Body of pancreas (tissue), 4 donors: ENCODE measurements at places on chromosomes 11 and 22. TPM values are rescaled to one million over a fixed set of nuclear protein-coding genes. Genes with fewer than 3 reads are reported as not detected.
A peak's percentile ranks its signal among the peaks of the same experiment; 100 is the strongest.

TECTA gene
- 5.9 TPM for total RNA-seq

DUSP8 gene
- total RNA-seq: 19.1 TPM

SESN3 gene
- 11.4 TPM for total RNA-seq

TNRC6B gene
- 25.2 TPM for total RNA-seq

CACNA1I gene
- total RNA-seq: 0.33 TPM

DKK3 gene
- 25.9 TPM for total RNA-seq

MRPL17 gene
- 19.4 TPM for total RNA-seq

SLC15A3 gene
- 2.0 TPM for total RNA-seq

- no peak overlapping the region for H3K4me3 ChIP-seq
- no peaks in the 10 kb centered on the region for H3K36me3 ChIP-seq
- no peaks in the 10 kb centered on the region for H3K27me3 ChIP-seq
- DNase-seq: peak; percentile 98
- peaks cover 21% of the 10 kb centered on the region for H3K4me1 ChIP-seq
- peak overlapping the region; percentile 90 for H3K27ac ChIP-seq
Observed at GRCh38 chr22:24894220-24894975, 52.1 kb downstream of the LHFPL7 start.

DNA sequence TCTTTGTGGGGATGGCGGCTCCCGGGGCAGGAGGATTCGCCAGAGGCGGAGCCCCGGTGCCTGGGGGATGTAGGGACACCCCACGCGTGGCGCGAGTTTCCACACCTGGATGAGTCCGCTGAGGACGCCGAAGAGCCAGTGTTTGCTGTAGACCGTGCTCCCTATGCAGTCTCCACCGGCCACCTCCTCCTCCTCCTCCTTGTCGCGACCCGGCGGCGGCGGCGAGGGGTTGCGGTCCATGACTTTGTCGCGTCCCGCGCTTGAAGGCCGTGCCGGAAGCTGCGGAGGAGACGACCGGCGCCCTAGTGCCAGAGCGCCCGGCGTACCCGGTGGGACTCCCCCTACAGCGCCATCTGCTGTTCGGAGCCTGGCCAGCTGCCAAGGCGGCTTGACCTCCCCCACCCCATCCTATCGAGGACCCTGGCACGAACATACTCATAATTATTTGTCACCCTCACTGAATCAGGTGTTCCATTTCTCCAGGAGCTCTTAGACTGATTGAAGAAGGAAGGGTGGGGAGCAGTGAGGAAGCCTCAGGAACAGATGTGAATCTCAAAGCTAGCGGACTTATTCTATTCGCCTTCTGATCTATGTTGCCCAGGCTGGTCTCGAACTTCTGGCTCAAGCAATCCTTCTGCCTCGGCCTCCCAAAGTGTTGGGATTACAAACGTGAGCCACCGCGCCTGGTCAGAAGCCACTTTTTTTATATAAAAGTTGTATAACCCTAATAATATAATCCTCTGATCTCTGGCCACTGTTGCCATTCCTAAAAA is at the start of gene SAAL1:
SAAL1 (minus strand) TSS at position 281 of the 773 bp plus-strand sequence; CDS start at position 240, 41 bp downstream.
- no peaks in the 10 kb centered on the region for H3K27me3 ChIP-seq
- peak; percentile 91 for DNase-seq
- H3K36me3 ChIP-seq: peaks cover 2% of the 10 kb centered on the region
- H3K27ac ChIP-seq: peak within 1 kb of the TSS; percentile 31

GRCh38 chr11:85748455-85748891 is 62.5 kb downstream of the SYTL2 start:
- H3K27me3 ChIP-seq: no peaks in the 10 kb centered on the region
- DNase-seq: no peak
- no peaks in the 10 kb centered on the region for H3K36me3 ChIP-seq
- H3K27ac ChIP-seq: no peak overlapping the region

GRCh38 chr11:13667795-13668101 is 720 bp upstream of the FAR1 start:
- H3K4me1 ChIP-seq: peaks cover 33% of the 10 kb centered on the region
- peak overlapping the region; percentile 94 for H3K27ac ChIP-seq
- no peaks in the 10 kb centered on the region for H3K27me3 ChIP-seq
- no peak for DNase-seq
- peak overlapping the region; percentile 54 for H3K4me3 ChIP-seq

DNA sequence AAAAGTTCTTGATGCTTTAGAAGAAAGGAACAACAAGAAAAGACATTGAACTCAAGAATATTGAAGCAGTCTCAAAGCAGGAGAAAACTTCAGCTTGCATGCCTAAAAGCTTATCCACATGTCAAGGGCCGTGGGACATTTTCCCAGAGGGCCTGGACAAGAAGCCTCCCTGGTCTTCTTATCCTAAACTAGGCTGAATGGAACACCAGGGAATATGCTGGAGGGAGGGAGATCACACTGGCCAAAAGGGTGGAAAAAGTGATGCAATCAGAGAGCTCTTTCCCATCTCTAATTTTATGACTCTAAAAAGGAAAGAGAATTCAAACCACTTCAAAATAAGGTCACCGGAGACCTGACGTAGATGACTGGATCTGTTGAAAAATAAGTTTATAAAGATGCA is 107.2 kb downstream of the MPPED2 start:
- no peak overlapping the region for H3K27ac ChIP-seq
- H3K4me1 ChIP-seq: no peaks in the 10 kb centered on the region
- no peak for DNase-seq
- H3K36me3 ChIP-seq: no peaks in the 10 kb centered on the region
- H3K27me3 ChIP-seq: no peaks in the 10 kb centered on the region

GRCh38 chr22:24323695-24324094 is 53.1 kb downstream of the SPECC1L start:
- peak overlapping the region; percentile 19 for H3K27ac ChIP-seq
- no peaks in the 10 kb centered on the region for H3K36me3 ChIP-seq
- no peaks in the 10 kb centered on the region for H3K27me3 ChIP-seq
- no peak for DNase-seq
- H3K4me1 ChIP-seq: peaks cover 26% of the 10 kb centered on the region

DNA sequence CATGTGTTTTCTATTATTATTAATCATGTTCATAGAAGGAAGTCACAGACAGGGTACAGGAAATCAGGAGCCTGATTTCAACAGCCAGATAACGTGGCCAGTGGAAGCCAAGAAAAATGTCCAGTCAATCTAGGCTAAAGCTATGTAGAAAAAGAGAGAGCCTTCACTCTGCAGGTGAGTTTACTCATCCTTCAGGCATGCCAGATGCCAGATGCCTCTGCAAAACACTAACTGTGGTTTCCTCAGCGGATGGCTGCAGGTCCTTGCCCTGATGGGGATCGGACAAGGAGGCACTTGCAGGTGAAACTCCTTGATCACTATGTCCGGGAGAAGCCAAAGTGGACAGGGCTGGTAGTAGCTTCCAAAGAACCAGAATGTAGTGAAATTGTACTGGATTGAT is 962.3 kb upstream of the RAG2 start:
- no peak overlapping the region for H3K27ac ChIP-seq
- no peaks in the 10 kb centered on the region for H3K4me1 ChIP-seq
- no peak for DNase-seq
- no peaks in the 10 kb centered on the region for H3K36me3 ChIP-seq
- H3K4me3 ChIP-seq: no peak overlapping the region

- H3K4me1 ChIP-seq: no peaks in the 10 kb centered on the region
- H3K4me3 ChIP-seq: no peak overlapping the region
- DNase-seq: no peak
- no peaks in the 10 kb centered on the region for H3K27me3 ChIP-seq
- H3K36me3 ChIP-seq: no peaks in the 10 kb centered on the region
Observed at GRCh38 chr11:134554106-134554505, 142.1 kb upstream of the B3GAT1 start.

- H3K4me1 ChIP-seq: peaks cover 14% of the 10 kb centered on the region
- H3K36me3 ChIP-seq: no peaks in the 10 kb centered on the region
- no peak overlapping the region for H3K4me3 ChIP-seq
Observed at GRCh38 chr22:27317096-27317495, 484.5 kb downstream of the MN1 start.

- no peak for DNase-seq
- H3K27ac ChIP-seq: no peak overlapping the region
- H3K27me3 ChIP-seq: no peaks in the 10 kb centered on the region
- no peak overlapping the region for H3K4me3 ChIP-seq
Observed at GRCh38 chr11:111452146-111452545, 60.0 kb downstream of the BTG4 start.

DNA sequence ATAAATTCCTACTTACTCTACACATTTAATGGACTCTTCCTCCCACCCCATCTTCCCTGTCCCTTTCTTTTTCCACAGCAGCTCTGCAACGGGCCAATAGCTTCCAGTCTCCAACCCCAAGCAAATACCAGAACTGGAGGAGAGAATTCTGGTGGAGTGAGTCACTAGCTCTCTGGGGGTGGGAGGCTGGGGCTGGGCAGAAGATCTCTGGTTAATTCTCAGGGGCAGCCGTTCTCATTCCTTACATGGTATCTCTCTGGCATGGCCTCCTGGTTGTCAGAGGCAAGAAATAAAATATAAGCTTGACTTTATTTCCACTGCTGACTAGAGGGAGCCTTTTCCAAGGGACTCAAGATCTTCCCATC is 90.4 kb upstream of the PARVA start:
- no peaks in the 10 kb centered on the region for H3K36me3 ChIP-seq
- H3K27ac ChIP-seq: no peak overlapping the region
- no peaks in the 10 kb centered on the region for H3K4me1 ChIP-seq

- no peaks in the 10 kb centered on the region for H3K27me3 ChIP-seq
- H3K36me3 ChIP-seq: peaks cover 5% of the 10 kb centered on the region
- H3K4me1 ChIP-seq: no peaks in the 10 kb centered on the region
- H3K4me3 ChIP-seq: no peak overlapping the region
Observed at GRCh38 chr11:28137832-28138231, 29.6 kb downstream of the METTL15 start.

DNA sequence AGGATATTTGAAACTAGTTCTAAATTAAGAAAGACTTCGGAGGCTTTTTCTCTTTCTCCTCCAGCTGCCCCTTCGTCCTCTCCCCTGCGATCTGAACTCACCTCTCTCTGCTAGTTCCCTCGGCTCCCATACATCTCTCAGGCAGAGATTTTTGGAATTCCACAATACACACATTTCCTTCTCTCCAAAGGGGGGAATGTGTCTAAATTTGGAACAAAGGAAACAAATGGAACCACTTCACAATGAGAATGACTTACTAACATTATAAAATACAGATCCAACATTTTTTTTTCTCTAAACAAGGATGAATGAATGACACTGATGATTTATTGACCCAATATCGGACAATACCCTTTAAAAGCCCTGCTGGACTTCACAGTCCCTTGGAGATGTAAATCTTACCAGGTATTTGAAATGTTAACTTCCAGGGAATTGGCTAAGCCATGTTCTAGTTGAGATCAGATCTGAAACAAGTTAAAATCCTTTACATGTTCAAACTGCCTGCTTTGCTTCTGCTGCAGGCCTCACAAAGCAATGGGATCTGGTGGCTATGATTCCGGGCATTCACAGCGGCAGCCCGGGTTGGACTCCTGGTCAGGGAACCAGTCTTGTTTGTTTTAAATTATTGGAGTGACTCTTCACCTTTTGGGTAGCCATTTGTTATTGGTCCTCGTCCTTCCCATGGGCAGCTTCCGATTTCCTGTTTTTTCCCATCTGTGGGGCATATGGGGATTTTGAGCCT is 20.5 kb upstream of the GSTP1 start:
- DNase-seq: no peak
- no peak overlapping the region for H3K27ac ChIP-seq
- no peak overlapping the region for H3K4me3 ChIP-seq
- peaks cover 14% of the 10 kb centered on the region for H3K4me1 ChIP-seq

DNA sequence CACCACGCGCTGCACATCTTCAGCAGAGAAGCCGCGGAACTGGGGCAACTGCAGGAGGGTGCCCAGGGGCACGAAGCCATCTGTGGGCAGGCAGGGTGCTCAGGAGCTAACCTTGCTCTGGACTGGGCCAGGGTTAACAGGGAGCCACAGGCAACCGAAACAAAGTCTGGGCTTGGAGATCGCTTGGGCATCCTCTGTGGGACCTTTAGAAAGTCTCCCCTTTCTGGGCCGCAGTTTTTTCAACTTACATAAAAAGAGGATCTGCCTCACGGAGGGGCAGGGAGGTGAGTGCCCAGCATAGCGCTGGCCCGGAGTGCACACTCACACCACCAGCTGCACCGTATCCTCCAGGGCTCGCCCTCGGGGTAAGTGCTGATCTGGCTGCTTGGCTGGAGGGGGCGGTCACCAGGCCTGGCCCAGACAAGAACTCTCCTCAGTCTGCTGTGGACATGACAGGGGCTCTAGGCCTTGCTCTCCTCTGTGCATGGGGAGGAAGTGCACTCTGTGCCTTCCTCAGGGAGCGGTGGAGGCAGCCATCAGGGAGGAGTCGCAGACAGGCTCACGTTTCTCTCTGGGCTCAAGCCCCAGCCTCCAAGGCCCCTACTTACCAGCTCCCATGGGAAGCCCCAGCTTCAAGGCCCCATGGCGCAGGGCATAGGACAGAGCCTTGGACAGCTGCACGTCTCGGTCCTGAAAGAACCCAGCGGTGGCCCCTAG is 937 bp downstream of the TRPT1 start:
- H3K36me3 ChIP-seq: no peaks in the 10 kb centered on the region
- peaks cover 59% of the 10 kb centered on the region for H3K4me1 ChIP-seq
- no peak overlapping the region for H3K27ac ChIP-seq
- peak overlapping the region; percentile 72 for H3K4me3 ChIP-seq
- DNase-seq: no peak
- H3K27me3 ChIP-seq: no peaks in the 10 kb centered on the region

DNA sequence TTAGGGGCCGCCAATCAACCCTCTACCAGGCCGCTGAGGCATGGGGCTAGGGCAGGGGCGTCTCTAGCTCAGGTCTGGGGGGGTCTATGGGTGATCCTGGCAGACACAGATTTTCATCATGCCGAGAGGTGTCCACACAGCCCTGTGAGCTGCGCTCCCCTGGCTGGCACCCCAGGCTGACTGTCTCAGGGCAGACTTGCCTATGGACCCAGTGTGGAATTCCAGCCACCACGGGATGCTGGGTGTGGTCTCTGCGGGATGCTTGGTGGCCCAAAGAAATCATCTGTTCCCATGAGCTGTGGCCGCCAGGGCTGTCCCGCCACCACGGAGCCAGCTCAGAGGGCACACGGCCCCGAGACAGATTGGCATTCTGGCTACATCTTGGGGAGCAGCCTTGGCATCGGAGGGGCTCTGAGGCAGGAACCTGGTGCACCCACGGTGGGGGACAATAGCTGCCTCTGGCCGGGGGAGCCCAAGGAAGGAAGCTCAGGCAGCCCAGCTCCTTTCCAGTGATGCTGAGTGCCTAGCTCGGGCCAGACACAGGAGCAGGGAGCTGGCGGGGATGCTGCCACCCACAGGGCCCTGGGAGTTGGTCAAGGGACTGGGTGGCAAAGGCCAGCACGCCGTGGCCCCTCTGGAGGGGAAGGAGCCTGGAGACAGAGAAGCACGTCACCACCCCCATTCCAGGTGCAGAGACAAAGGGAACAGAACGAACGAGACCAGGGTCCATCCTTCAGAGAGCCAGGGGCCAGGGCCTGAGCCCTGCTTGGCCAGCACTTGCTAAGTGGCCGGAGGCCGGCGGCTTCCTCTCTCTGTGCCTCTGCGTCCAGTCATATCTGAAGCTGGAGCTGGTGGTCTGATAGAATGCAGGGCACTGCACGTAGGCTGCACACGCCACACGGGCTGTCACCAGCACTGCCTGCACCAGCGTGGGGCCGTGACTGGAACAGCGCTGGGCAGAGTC is 64.4 kb upstream of the FGF3 start:
- no peaks in the 10 kb centered on the region for H3K27me3 ChIP-seq
- DNase-seq: no peak
- no peak overlapping the region for H3K27ac ChIP-seq
- no peak overlapping the region for H3K4me3 ChIP-seq

- no peaks in the 10 kb centered on the region for H3K36me3 ChIP-seq
- no peaks in the 10 kb centered on the region for H3K27me3 ChIP-seq
- H3K27ac ChIP-seq: no peak overlapping the region
Observed at GRCh38 chr11:127381247-127381646, 380.7 kb upstream of the KIRREL3 start.
